Fibroblast of skin of back (primary cell): ENCODE measurements at places on chromosomes 13 and 19.

- no peak for DNase-seq
Measured at GRCh38 chr19:7900401-7900870, 3.2 kb upstream of the MAP2K7 start.

- DNase-seq: no peak
Measured at GRCh38 chr13:101425623-101426022, 9.3 kb upstream of the NALCN start.

DNA sequence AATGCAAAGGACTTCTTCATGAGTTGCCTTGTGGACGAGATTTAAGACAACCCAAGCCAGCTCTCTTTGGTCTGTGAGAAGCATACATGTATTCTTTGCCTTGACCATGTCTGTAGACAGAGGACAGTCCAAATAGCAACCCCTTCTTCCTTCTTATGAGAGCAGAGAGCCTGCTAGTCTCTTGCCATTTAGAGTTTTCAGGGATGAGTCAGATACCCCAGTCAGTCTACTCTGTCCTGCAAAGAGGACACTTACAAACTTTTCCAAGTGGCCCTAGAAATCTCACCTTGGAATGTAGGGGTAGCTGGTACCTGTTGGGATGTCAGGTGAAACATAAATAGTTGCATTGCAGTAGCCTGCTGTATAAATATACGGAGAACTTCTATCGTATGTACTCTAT is 36.7 kb downstream of the DNAJC3 start:
- peak; percentile 25 for DNase-seq

GRCh38 chr13:71797517-71797916 is 69.5 kb downstream of the DACH1 start:
- no peak for DNase-seq

DNA sequence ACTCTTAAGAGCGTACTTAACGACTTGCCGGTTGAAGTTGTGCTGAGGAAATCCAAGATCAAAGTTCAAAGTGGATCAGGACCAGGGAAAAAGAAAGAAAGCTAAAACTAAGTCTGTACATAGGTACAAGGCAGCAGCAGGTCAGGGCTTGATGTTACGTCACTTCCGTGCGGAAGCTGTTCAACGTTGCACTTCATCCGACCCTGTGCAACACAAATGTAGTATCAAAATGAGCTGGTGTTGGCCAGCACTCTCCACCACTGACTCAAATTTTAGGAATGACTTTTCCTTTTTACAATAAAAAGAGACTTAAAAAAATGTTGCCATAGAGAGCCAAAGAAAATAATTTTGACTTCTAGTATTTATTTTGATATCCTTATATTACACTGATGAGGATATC is 1315.4 kb downstream of the EFNB2 start:
- DNase-seq: peak; percentile 67

- DNase-seq: no peak
Measured at GRCh38 chr13:103758222-103758621, 692.0 kb upstream of the SLC10A2 start.

- DNase-seq: peak; percentile 80
Measured at GRCh38 chr13:76808927-76809326, 77.3 kb downstream of the KCTD12 start.

DNA sequence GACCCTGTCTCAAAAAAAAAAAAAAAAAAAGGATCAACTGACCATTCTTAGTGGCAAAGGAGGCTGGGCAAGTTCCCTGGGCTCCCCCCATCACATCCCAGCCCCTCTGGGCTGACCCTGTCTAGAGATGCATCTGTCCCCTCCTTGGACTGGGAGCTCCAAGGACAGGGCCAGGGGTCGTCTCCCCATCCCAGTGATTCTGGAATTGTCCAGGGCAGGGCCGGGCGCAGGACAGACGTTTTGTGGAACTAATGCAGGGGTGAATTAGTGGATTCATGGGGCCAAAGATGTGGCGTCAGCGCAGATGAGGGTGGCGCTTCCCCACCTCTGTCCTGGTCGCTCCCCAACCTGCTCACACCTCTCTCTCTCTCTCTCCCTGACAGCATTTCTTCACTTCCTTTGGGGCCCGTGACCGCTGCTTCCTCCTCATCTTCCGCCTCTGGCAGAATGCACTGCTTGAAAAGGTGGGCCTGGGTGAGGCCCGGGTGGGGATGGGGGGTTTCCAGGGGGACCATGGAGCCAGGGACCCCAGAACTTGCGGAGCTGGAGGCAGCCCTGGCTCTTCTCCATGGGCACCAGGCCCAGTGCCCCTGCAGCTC is 11.1 kb downstream of the GRAMD1A start:
- no peak for DNase-seq

DNA sequence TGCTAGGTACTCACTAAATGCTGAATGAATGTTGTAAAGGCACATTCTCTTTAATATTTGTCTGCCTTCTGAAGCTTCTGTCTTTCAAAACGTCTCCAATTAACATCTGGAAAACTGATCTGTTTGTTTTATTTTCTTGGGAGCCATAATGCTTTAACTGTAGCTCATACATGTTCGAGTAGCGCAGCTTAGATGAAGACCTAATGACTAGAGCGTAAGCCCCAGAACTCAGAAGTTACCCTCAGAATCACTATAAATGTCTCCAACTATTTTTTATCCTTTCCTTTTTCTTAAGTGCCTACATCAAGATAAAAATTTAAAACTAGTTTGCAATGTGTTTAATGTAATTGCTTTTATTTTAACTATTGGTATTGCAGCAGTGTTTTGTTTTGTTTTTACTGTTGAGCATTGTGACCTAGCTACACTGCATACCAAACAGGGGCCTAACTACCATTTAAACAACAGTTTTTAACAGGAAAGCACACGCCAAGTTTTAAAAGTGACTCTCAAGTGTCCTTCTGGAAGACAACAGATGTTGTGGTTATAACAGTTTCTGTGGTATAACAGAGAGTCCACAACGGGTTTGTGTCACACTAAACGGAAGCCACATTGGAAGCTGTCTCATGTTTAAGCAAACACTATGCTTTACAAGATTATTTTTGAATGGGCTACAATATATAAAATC is 42.0 kb downstream of the MRPL57 start:
- DNase-seq: no peak

GRCh38 chr13:94590744-94591143 is 5.2 kb downstream of the TGDS start:
- DNase-seq: no peak
